ENCODE measurements at places on chromosomes 3 and 15.

DNA sequence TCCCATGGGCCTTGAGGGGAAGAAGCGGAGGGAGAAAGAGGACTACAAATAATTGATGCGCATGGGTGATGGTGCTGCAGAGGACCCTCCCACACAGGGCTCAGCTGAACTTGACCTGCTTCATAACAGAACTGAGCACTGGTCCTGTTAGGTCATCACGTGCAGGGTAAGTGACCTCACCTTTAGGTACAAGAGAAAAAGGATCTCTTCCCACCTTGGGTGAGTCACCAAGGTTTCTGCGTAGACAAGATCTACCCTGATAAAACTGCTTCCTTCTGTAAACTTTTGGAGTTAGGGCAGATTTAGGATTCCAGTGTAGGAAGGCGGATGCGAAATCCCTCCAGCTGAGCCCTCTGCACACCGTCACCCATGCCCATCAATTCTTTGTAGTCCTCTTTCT lies 67.1 kb downstream of the FEM1B start:
- no peak for DNase-seq

DNA sequence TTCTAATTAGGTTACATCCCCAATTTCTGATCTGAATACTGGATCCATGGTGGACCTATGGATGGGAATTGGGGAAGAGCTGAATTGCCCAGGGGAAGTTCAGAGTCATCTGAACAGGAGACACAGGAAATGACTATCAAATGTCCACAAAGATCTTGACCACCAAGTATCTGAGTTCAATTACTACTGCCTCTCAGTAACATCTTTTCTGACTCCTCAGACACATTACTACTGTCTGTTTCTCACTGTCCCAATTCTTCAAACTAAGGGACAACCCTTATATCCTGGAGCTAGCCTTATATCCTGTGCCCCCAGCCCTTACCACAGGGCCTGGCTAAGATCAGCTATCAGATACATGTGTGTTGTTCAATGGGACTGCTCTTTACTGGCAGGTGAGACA lies 10.1 kb upstream of the IREB2 start:
- no peak for DNase-seq

GRCh38 chr3:143699424-143699823 lies 148.8 kb downstream of the SLC9A9 start:
- no peak for DNase-seq

DNA sequence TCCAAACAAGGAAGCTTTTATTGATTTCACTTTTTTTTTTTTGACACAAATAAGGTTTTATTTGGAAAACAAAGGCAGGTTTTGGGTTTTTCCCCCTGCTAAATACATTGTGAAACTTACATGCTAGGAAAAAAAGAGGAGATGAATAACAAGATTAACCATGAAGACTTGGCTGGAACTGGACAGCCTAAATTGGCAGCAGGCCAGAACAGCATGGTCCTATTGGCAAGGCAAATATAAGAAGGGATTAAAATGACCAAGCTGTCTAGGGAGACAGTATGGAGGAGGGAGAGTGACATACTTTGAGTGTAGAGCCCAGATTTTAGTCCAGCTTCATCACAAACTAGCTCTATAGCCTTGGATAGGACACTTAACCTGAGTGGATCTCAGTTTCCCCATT lies 63.9 kb upstream of the BBX start:
- DNase-seq: no peak

- no peak for DNase-seq
Measured at GRCh38 chr15:57789225-57789624, 82.7 kb downstream of the POLR2M start.

DNA sequence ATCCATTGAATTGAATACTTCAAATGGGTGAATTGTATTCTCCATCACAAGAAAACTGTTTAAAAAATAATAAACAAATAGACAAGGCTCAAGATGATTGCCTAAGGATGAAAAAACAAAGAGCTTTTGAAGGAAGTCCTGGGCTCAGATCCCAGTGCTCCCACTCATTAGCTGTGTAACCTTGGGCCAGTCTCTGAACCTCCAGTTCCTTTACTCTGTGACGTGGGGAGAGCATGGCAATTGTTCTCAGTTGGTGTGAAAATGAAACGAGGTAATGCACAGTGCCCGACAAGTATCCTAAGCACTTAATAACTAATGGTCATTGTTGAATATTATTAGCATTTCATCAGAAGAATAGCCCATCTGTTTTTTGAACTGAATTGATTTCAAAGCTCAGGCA lies 40.7 kb downstream of the TNIK start:
- DNase-seq: no peak

- DNase-seq: no peak
Measured at GRCh38 chr3:78004571-78004970, 964.7 kb downstream of the ROBO2 start.

- no peak for DNase-seq
Measured at GRCh38 chr3:31011380-31011779, 116.9 kb upstream of the GADL1 start.

DNA sequence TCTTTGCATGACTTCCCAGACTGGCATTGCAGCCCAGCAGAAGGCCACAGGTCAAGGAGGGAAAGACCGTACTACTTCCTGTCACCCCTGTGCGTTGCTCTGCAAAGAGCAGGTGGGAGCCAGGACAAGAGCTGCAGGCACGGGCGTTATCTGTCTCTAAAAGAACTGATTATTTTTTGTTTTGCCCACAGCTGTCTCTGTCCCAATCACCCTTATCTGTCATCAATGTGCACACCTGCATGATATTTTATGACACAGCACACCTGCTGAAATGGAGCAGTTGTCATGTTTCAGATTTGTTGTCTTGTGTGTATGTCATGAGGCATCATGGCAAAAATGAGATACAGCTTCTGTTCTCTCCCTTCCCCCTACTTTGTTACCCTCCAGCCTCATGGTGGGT lies 58.8 kb downstream of the SLCO3A1 start:
- DNase-seq: no peak

DNA sequence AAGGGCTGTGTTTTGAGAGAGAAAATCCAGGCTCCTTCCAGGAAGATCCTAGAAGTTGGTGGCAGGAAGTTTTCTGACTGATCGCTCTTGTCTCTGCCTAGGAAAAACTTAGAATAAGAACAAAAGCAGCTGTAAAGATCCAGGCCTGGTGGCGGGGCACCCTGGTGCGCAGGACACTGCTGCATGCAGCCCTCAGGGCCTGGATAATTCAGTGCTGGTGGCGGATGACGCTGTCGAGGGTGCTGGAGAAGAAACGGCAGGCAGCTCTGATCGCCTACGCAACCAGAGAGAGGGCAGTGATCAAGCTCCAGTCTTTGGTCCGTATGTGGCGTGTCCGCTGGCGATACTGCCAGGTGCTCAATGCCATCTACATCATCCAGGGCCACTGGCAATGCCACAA lies 1.5 kb downstream of the IQCF2 start:
- DNase-seq: no peak

DNA sequence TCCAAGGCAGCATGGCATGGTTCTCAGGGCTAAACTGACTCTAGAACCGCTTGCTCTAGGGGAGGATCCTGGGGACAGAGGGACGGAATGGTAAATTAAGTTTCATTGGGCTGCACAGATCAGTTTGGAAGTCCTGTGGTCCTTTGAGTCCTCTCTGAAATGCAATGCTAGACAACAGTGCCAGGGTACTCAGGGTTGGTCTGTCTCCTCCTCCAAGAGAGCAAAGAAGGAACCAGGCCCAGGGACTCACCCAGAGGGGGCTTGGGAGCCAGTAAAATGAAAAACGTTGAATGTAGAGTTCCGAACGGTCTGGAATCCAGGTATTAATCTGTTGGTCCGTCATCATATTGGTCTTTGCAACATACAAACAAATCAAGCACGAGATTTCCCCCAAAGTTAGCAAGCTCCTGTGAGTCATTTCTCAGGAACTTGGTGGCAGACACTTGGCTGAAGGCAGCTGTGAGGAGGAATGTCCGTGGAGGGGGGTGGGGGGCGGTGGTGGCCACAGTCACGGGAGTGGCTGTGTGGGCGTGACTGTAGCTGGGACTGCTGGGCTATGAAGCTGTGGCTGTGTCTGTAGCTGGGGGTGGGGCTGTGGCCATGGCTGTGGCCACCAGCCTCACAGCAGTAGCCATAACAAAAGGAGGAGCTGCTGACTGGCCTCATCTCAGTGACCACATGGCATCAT lies 361.0 kb downstream of the SHQ1 start:
- DNase-seq: peak; percentile 95

All from AG20443 (cell line).